GM13976 (cell line): ENCODE measurements at places on chromosomes 5 and 9.

DNA sequence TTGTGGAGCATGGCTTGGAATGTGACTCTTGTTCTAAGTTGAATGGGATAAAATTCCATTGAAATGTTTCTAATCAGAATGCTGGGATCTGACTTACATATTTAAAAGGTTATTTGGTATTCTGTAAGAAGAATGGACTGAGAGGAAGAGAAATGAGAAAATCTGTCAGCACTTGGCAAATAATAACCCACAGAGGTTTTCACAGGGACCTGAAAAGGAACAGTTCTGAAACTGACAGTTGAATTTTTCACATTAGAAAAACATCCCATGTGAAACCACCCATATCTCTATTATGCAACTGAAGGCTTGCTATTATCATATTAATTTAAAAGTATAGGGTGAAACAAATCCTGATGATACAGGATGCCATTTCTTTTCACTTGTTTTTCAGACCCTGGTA, 302.7 kb downstream of the EPB41L4A start:
- no peak for DNase-seq

DNA sequence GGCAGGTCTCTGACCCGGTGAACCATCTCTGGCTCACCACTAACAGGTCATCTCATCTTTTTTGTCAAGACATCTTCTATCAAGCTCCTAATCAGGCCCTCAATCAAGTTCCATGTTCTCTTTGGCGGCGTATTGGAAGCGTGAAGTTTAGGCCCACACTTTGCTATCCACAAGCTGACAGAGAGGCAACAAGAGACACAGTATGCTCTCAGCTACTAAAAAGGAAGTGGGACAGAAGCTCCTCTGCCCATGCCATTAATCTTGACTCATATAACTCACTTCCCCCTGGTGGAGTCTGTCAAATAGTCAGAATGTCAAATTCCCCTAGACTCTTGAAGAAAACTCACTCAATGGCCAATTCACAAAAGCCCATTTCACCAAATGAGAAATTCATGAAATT, 77.6 kb upstream of the TMC1 start:
- peak; percentile 67 for DNase-seq

- no peak for DNase-seq
Measured at GRCh38 chr5:69211200-69211599, 21.8 kb downstream of the CENPH start.

DNA sequence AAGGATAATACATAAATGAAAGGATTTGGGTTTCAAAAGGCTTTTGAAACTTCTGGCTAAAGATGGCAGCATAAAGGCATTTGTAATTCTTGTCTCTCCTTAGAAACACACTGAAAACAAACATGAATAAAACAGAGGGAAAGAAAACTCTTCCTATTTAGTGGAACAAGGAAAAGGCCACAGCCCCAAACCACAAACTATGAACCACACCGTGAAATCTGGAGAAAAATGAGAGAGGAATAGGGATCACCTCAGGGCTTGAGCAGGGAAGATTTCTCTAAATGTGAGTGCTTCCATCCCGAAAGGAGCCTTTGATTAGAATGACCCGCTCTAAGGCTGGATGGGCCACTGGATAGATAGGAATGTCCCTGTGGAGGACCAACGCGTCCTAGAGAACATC, 119.6 kb downstream of the SEC61B start:
- DNase-seq, result no peak

DNA sequence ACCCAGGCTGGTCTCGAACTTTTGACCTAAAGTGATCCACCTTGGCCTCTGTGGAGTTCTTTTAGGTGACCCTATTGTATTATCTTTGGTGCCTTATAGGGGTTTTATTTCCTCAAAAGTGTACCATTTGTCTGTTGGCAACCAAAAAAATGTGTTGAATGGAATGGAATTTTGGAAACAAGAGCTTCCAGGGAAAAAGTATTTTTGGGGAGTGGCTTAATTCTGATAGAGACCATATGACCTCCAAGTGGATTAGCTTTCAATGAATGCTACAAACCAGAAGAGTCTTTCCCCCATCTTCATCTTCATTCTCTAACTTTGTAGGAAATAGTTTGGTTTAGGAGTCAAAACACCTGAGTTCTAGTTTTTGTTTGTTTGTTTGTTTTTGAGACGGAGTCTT, 3.4 kb upstream of the OGN start:
- no peak for DNase-seq

DNA sequence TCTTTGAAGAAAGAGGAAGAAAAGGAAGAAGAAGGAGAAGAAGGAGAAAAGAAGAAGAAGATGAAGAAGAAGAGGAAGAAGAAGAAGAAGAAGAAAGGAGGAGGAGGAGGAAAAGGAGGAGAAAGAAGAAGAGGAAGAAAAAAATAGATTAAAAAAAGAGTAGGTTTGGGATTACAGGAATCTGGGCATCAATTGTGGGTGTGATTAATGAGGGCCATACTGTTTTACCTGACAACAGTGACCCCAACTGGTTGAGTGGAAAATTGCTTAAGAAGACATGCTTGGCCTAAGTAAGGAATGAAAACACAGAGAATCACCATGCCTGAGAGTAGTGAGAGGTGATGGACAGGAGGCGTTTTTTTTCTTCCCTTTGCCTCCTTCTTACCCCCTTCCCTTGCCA, 114.6 kb downstream of the FAM170A start:
- DNase-seq, result peak; percentile 63

- DNase-seq, result no peak
Measured at GRCh38 chr9:36141288-36141687, 4.8 kb downstream of the GLIPR2 start.

DNA sequence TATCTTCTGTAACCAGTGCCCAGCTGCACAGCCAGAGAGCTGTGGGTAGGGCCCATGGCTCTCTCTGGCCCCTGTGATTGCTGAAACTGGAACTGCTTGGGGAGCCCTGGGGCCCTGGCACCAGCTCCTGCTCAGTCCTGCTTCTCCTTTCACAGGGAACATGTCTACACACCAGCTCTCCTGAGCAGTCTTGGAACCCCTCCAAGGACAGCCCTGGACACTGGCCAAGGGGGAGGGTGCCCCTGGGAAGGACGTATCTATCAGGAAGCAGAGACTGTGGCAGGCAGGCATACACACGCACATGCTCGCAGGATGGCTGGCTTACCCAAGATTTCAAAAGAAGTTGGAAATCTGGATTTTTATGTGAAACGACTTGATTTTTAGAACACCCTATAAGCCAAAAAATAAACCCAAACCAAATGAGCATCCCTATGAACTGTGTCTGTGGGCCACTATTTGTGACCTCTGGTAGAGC, 8.8 kb upstream of the TRAF1 start:
- DNase-seq, result no peak

- DNase-seq, result no peak
Measured at GRCh38 chr5:36363101-36363500, 61.4 kb upstream of the RANBP3L start.

DNA sequence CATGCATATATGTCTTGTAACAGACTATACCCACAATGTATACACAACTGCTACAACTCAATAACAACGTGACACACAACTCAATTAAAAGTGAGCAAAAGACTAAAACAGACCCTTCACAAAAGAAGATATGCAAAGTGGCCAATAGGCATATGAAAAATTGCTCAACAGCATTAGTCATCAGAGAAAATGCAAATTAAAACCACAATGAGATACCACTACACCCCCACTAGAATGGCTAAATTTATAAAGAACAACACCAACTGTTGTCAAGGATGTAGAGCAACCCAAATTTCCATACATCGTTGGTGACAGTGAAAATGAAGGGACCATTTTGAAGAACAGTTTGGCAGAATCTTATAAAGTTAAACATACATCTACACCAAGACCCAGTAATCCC, 38.9 kb downstream of the GABRB2 start:
- DNase-seq, result no peak

DNA sequence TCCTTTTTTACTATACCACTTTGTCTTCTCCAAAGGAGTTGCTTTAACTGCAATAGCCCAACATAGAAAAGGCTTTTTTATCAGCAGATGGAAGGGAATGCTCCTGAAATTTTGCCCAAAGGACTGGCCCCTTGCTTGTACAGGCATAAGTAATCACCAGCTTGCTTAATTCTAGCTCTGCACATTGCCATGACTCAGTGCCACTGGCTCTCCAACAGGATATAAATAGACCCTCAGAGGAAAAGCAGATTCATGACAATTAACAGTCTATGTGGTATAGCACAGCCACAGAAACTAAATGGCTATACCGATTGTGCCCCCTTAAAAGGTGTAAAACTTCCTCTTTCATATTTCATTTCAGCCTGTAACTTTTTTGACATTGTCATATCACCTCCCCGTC, 227.0 kb downstream of the ZNF608 start:
- DNase-seq, result no peak

- no peak for DNase-seq
Measured at GRCh38 chr9:13020146-13021040, 245.6 kb downstream of the LURAP1L start.

DNA sequence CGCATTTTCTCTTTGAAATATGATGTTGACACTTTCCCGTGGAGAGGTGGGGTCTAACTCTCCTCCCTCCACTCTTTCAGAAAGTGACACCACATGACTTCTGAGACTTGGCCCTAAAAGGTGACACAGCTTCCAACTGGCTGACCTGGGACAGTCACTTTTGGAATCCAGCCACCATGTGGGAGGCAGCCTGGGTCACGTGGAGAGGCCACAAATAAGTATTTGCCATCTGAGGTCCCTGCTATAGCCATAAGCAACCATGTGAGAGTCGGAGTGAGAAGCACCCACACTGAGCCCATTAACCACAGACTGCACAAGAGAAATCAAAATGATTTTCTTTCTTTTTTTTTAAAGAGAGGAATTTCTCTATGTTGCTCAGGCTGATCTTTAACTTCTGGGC, 4.1 kb upstream of the PHYKPL start:
- no peak for DNase-seq

GRCh38 chr9:108688051-108688450, 167.7 kb downstream of the ACTL7B start:
- DNase-seq, result no peak

DNA sequence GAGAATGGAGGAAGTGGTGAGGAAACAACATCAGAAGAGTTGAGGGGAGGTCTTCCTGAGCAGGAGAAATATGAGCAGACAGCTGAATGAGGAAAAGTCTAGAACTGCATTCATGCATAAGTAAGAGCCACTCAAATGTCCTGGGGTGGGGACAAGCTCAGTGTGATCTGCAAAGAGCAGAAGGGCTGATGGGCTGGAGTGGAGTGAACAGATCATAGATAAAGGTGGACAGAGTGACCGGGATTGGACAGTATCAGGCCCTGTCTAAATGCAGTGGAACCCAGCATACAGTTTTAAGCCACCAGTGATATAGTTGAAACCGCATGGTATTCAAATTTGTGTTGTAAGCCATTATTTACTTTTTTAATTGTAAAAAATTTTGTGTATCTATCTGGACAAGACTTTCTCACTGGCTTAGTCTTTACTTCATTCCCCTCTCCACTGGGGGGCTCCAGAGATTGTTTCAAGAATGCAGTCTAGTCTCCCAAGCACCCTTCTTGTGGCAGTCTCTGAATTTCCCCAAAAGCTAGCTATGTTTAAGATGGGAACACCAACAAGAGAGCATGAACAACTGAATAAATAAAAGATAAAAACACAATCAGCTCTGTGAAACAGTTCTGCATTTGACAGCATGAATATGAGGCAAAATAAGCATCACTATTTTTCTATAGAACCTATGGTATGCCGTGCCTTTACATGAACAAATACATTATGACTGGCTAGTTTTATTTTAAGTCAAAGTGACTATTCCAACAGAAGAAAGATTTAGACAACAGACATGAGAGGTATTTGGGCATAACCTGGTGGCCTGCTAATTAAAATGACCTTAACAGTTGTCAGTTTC, 10.7 kb upstream of the STK32A start:
- peak; percentile 41 for DNase-seq

- no peak for DNase-seq
Measured at GRCh38 chr5:14235872-14236271, 92.7 kb downstream of the TRIO start.

DNA sequence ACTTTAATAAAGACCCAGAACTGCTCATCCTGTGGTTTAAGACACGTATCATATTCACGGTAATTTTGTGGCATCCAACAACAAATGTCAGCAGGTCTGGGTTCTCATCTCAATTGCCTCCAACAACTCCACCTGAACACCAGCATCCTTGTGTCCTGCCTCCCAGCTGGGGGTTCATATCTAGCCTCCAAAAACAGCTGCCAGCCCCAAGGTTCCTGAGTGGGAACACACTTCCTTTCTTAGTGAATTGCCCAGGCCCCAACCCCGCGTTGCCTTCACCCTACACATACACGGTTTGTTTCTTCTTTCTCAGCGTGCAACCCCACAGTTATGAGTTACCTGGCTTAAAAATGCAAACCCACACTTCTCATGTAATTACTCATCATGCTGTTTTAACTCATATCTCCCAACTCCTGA, 77.9 kb downstream of the SEMA4D start:
- DNase-seq, result no peak

- no peak for DNase-seq
Measured at GRCh38 chr5:149409268-149409948, 30.3 kb upstream of the IL17B start.

DNA sequence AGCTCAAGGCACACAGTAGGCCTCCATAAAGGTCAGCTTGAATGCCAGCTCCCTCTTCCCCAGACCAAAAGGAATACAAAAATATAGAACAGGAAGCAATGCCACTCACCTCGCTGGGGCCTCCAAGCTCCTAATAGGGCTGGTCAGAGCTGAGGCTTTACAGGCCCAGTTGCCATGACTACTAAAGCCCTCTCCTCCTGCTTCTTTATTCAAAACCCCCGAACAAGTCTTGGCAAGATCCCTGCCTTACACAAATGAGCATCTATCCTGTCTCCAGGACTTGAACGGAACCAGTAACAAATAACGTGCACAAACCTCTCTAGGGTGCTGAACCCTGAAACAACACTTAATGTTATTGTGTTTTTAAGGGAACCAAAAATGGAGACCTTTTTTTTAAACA, 136.3 kb downstream of the SIL1 start:
- DNase-seq, result no peak

DNA sequence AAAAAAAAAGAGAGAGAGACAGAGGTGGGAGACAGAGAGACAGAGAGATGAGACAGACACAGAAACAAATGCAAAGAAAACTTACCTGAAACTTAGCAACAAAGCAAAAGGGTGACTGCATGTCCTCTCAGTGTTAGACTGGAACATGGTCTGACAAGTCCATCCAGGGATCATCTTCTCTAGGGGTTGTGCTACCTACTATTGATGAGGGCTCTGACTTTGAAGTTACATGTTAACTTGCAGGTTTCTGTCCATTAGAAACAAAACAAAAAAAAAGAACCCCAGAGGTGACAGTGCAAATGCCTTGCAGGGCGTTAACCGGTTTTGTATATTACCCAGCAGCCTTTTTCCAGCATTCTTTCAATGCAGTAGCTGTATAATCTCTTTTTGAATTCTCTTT, 13.6 kb upstream of the SPARC start:
- peak; percentile 40 for DNase-seq

- no peak for DNase-seq
Measured at GRCh38 chr5:26569241-26569928, 469.0 kb downstream of the CDH9 start.

GRCh38 chr9:82939451-82939850, 123.5 kb downstream of the RASEF start:
- DNase-seq, result no peak

GRCh38 chr9:84851935-84852585, 182.5 kb downstream of the NTRK2 start:
- no peak for DNase-seq
